Sigmoid colon (tissue), 7 donors: ENCODE measurements at places on chromosomes 2 and 18. TPM values are rescaled to one million over a fixed set of nuclear protein-coding genes. Genes with fewer than 3 reads are reported as not detected.

DNA sequence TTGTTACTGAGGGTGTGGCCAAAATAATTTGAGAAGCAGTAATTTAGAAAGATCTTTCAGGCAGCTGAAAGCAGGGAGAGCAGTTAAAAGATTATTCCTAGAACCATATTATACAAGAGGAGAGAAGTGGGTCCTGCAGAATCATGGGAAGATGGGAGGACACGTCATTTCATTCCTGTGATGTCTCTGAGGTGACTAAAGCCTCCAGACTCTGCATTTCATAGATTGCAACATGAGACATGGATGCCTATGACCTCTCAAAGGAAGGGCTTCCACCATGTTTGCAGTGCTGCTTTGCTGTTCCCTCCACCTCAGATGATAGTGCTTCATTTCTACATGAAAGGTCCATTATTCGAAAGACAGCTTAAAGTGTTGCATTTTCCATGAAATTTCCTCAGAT, 788.4 kb downstream of the TSN start:
- H3K36me3 ChIP-seq: no peaks in the 10 kb centered on the region
- no peak overlapping the region for H3K27ac ChIP-seq
- no peak overlapping the region for H3K4me3 ChIP-seq

- H3K27me3 ChIP-seq: peaks cover 10% of the 10 kb centered on the region
- no peaks in the 10 kb centered on the region for H3K36me3 ChIP-seq
- H3K4me1 ChIP-seq: peaks cover 13% of the 10 kb centered on the region
- DNase-seq: no peak
- H3K4me3 ChIP-seq: no peak overlapping the region
Observed at GRCh38 chr2:15935189-15935588, 5.2 kb upstream of the MYCN start.

The RESP18 gene
- total RNA-seq: not detected

The MERTK gene
- total RNA-seq: 23.9 TPM

DNA sequence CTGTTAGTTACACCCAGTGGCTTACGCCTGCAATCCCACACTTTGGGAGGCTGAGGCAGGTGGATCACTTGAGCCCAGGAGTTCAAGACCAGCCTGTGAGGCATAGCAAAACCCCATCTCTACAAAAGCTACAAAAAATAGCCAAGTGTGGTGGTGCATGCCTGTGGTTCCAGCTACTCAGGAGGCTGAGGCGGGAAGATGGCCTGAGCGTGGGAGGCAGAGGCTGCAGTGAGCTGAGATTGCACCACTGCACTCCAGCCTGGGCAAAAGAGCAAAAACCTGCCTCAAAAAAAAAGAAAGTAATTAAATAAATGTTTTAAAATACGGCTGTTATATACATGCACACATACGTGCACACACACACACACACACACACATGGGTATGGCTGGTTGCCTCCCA, 194.8 kb downstream of the HDAC4 start:
- H3K36me3 ChIP-seq: no peaks in the 10 kb centered on the region
- no peaks in the 10 kb centered on the region for H3K27me3 ChIP-seq
- no peak overlapping the region for H3K27ac ChIP-seq
- H3K4me3 ChIP-seq: no peak overlapping the region
- no peak for DNase-seq
- H3K4me1 ChIP-seq: no peaks in the 10 kb centered on the region

GRCh38 chr2:57622009-57622408, 424.6 kb upstream of the VRK2 start:
- no peaks in the 10 kb centered on the region for H3K4me1 ChIP-seq
- no peaks in the 10 kb centered on the region for H3K27me3 ChIP-seq
- DNase-seq: no peak
- no peaks in the 10 kb centered on the region for H3K36me3 ChIP-seq
- no peak overlapping the region for H3K4me3 ChIP-seq
- H3K27ac ChIP-seq: no peak overlapping the region

The MCM6 gene
- 9.9 TPM for total RNA-seq

The AQP12A gene
- not detected for total RNA-seq

The CCDC74A gene
- total RNA-seq: 8.2 TPM

GRCh38 chr2:31222071-31222470, 4.8 kb upstream of the CAPN14 start:
- H3K36me3 ChIP-seq: no peaks in the 10 kb centered on the region
- H3K4me3 ChIP-seq: no peak overlapping the region
- no peak for DNase-seq
- H3K4me1 ChIP-seq: no peaks in the 10 kb centered on the region
- no peaks in the 10 kb centered on the region for H3K27me3 ChIP-seq

- DNase-seq: no peak
- H3K4me3 ChIP-seq: no peak overlapping the region
- H3K4me1 ChIP-seq: peaks cover 15% of the 10 kb centered on the region
- H3K27ac ChIP-seq: no peak overlapping the region
Observed at GRCh38 chr2:41899189-41899588, 148.6 kb upstream of the PKDCC start.

DNA sequence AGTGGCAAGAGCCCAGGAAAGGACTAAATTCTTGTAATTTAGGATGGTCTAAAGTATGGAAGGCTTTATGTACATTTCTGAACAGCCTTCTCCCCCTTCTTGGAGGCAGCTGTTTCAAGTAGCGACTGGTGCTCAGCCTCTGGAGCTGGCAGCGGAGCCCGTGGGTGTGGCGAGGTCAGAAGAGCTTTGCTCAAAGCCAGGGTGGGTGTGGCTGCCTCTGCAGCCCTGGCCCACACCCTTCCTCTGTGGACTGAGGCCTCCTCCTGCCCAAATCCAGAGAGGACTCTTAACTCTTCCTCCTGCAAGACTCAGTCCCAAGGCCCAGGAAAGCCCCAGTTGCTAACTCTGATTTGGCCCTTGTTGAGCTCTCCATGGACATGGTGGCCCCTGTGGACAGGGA, 202.1 kb upstream of the REV1 start:
- no peaks in the 10 kb centered on the region for H3K27me3 ChIP-seq
- H3K4me1 ChIP-seq: no peaks in the 10 kb centered on the region
- no peak overlapping the region for H3K27ac ChIP-seq

The CAPN13 gene
- not detected for total RNA-seq

The RAD51AP2 gene
- not detected for total RNA-seq

DNA sequence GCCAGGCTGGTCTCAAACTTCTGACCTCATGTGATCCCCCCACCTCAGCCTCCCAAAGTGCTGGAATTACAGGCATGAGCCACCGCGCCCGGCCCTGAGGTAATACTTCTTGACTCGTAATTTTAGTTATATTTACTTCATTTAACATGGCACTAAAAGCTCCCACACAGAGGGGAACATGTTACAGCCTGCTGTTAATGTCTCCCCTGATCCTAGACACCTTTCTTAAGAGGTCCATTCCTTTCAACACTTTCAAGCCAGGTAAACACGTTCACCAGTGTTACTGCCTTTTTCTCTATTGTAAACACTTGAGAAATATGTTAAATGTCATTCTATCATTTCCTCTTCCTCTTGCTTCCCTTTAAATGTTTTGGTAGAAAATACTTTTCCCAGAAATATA, 161.4 kb downstream of the METTL4 start:
- H3K4me3 ChIP-seq: no peak overlapping the region
- H3K27me3 ChIP-seq: no peaks in the 10 kb centered on the region
- H3K27ac ChIP-seq: no peak overlapping the region
- DNase-seq: no peak
- no peaks in the 10 kb centered on the region for H3K36me3 ChIP-seq
- H3K4me1 ChIP-seq: no peaks in the 10 kb centered on the region

- H3K4me1 ChIP-seq: peaks cover 30% of the 10 kb centered on the region
- no peak overlapping the region for H3K4me3 ChIP-seq
Observed at GRCh38 chr2:39499336-39499735, 62.3 kb upstream of the MAP4K3 start.

- H3K36me3 ChIP-seq: no peaks in the 10 kb centered on the region
- no peak overlapping the region for H3K27ac ChIP-seq
- peaks cover 33% of the 10 kb centered on the region for H3K27me3 ChIP-seq
- DNase-seq: peak; percentile 51
Observed at GRCh38 chr2:240918258-240919091, 12.3 kb downstream of the CROCC2 start.

GRCh38 chr2:240502059-240502429, 55.7 kb downstream of the ANKMY1 start:
- H3K4me1 ChIP-seq: no peaks in the 10 kb centered on the region
- no peak overlapping the region for H3K4me3 ChIP-seq
- no peak overlapping the region for H3K27ac ChIP-seq
- no peaks in the 10 kb centered on the region for H3K27me3 ChIP-seq

- H3K4me3 ChIP-seq: no peak overlapping the region
- H3K4me1 ChIP-seq: no peaks in the 10 kb centered on the region
- no peak for DNase-seq
- no peak overlapping the region for H3K27ac ChIP-seq
- H3K27me3 ChIP-seq: no peaks in the 10 kb centered on the region
Observed at GRCh38 chr18:36504928-36505327, 207.4 kb downstream of the FHOD3 start.

The CYP20A1 gene
- 22.7 TPM for total RNA-seq

DNA sequence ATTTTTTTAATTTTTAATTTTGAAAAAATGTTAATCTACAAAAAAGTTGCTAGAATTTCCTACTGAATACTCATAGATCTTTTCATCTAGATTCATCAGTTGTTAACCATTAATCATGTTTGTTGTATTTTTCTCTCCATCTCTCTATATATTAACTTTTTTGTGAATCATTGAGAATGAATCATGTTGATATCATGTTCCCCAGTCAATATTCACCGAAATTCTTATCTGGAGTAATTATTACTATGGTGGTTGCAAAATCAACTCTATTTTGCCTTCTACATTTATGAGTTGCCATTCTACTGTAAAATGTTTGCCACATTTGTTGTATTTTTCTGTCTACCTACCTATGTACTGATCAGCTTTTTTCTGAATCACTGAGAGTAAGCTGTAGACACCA, 154.0 kb downstream of the SPP2 start:
- peaks cover 13% of the 10 kb centered on the region for H3K4me1 ChIP-seq
- DNase-seq: no peak
- no peaks in the 10 kb centered on the region for H3K36me3 ChIP-seq
- no peaks in the 10 kb centered on the region for H3K27me3 ChIP-seq

The DPP4 gene
- 11.4 TPM for total RNA-seq

- no peaks in the 10 kb centered on the region for H3K36me3 ChIP-seq
- no peaks in the 10 kb centered on the region for H3K4me1 ChIP-seq
- no peaks in the 10 kb centered on the region for H3K27me3 ChIP-seq
- no peak for DNase-seq
Observed at GRCh38 chr2:58052978-58053377, 6.4 kb downstream of the VRK2 start.

The CFAP65 gene
- not detected for total RNA-seq

The YPEL5 gene
- total RNA-seq: 155 TPM

DNA sequence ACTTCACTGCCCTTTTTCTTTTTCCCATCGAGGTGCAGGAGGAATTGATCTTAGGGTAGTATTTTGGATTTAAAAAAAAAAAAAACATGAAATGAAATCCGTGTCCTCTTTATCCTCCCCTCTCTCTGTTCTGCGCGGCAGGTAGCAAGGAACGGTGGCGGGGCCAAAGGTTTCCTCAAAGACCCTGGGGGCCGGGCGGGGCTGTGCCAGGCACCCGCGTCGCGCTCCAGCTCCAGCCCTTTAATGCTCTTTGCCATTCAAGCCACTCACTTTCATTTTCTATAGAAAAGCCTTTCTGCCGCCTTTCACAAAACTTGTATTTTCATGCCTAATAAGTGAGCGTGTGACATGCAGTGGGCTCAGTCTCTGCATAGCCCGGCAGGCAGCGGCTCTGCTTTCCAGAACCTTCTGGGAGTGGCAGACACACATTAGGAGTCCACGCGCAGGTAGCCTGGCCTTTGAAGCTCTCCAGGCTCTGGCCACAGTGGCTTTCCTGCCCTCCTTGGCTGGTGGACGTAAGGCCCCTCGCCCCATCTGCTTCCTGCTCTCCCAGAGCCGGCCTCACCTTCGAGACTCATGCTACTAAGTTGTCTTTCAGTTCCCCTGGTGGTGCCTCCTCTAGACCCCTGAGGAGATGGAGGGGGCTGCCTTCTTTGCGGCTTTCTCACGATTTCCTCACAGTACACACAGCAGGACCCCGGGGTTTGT, 41.7 kb downstream of the AGAP1 start:
- DNase-seq: no peak
- H3K27me3 ChIP-seq: no peaks in the 10 kb centered on the region
- H3K27ac ChIP-seq: no peak overlapping the region
- H3K4me1 ChIP-seq: peaks cover 6% of the 10 kb centered on the region
- H3K4me3 ChIP-seq: no peak overlapping the region

DNA sequence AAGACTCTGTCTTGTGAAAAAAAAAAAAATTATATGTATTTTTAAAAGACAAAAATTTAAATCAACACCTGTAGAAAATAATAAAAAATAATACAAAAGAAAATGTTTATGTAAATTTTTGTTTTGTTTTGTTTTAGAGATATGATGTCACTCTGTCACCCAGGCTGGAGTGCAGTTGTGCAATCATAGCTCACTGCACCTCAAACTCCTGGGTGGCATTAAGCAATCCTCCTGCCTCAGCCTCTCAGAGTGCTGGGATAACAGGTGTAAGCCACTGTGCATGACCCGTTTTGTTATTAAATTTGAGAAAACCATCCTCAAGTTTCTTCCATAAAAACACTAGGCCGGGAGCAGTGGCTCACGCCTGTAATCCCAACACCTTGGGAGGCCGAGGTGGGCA, 56.2 kb upstream of the B3GNT7 start:
- H3K4me1 ChIP-seq: no peaks in the 10 kb centered on the region
- no peaks in the 10 kb centered on the region for H3K27me3 ChIP-seq
- DNase-seq: no peak
- no peak overlapping the region for H3K27ac ChIP-seq

The FAP gene
- 20.0 TPM for total RNA-seq

DNA sequence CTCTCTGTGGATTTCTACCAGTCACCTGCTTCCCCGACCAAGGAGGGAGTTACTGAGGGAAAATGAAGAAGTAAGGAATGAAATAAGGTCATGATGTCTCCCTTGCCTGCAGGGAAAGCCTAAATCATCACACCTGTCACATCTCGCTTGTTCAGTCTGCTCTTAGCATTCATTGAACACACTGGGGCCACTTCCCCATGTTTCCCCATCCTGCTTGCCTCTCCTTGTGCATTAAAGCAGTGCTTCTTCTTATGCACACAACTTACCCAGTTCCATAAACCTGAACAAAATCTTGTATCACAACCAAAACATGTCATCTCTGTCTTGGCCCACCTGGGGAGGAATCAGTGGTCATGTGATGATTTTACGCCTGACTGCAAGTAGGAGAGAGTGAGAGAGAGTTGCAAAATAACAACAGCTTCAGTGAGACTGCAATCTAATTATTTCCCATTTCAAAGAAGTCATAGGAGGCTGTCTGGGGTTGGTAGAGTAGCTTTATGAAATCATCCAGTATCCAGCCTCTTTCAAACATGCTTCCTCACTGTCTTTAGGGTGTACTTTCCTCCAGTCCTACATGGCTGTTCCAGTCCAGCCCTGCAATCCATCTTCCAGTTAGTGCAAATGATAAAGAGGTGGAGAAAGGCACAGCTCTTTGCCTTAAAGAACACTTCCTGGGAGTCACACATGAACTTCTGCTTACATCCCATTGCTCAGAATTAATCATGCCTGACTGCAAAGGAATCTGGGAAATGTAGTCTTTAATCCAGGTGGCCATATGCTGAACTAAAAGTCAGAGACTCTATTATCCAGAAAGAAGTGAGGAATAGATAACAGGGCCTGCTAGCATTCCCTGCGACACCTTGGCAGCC, 220.1 kb downstream of the HAUS1 start:
- DNase-seq: no peak
- no peak overlapping the region for H3K27ac ChIP-seq
- H3K4me1 ChIP-seq: no peaks in the 10 kb centered on the region
- H3K4me3 ChIP-seq: no peak overlapping the region
- no peaks in the 10 kb centered on the region for H3K36me3 ChIP-seq
- H3K27me3 ChIP-seq: no peaks in the 10 kb centered on the region
